Left hindlimb (tissue), 1 donor: ENCODE measurements at places on chromosomes 7 and 10.

DNA sequence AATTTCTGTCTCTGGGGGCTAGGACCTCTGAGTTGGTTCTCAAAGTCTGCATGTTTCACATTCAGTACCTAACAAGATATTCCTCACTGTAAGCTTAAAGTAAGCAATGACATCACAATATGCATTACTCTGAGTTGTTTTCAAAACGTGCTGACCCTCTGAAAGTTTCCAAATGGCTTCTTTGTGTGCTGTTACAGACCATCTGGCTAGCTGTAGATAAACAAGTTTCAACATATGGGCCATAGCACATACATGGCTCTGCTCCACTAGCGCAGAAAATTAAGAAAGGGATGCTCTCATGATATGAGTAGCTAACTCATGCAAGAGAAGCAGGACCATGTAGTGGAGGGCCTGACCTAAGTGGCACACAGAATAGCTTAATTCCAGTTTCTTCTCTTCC, 119.0 kb downstream of the HTR7 start:
- DNase-seq = no peak

GRCh38 chr7:117155694-117156093, 167.2 kb downstream of the WNT2 start:
- no peak for DNase-seq

GRCh38 chr7:22173685-22174573, 183.0 kb downstream of the RAPGEF5 start:
- no peak for DNase-seq

- DNase-seq = no peak
Observed at GRCh38 chr7:105439174-105439893, 50.6 kb upstream of the SRPK2 start.

DNA sequence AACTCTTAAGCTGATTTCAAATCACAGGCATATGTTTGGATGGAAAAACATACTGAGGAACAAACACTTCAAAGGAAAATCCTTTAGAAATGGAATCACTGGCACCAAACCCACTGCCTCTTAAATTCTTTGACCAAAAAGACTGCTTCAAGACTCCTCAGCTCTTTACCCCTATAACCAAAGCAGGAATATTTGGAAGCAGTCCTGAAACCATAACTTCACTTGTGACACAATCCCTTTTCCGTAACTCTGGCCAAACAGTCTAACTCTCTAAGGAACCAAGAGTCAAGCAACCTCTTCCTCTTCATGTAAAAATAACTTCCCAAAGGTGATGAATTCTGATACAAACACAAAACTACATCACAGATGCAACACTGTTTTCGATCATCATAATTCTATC, 104.3 kb downstream of the MTERF1 start:
- no peak for DNase-seq
